Omental fat pad (tissue), 4 donors: ENCODE measurements at places on chromosomes 11 and 22. TPM values are rescaled to one million over a fixed set of nuclear protein-coding genes. Genes with fewer than 3 reads are reported as not detected.

GRCh38 chr22:40965936-40966725 is 15.0 kb downstream of the RBX1 start:
- no peak for DNase-seq

TSGA10IP gene
- not detected for total RNA-seq

RASD2 gene
- total RNA-seq = 0.96 TPM

LGR4 gene
- total RNA-seq = 22.7 TPM

DNA sequence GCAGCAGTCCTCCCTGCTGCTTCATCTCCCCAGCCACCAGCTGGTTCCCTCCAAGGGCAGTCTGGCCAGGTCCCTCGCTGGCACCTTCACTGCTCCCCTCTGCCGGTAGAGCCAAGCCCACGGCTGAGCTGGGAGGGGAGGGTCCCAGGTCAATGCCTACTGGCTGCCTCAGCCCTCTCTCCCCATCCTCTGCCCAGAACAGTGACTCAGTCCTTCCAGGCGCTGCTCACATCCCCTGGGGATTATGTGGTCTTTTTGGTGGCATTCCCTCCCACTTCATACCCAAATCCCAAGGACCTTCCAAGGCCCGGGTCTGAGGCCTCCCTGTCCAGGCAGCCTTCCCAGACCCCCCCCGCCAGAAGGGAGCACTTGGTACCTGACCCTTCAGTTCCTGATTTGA is 44.9 kb downstream of the WNT7B start:
- no peak for DNase-seq

DNA sequence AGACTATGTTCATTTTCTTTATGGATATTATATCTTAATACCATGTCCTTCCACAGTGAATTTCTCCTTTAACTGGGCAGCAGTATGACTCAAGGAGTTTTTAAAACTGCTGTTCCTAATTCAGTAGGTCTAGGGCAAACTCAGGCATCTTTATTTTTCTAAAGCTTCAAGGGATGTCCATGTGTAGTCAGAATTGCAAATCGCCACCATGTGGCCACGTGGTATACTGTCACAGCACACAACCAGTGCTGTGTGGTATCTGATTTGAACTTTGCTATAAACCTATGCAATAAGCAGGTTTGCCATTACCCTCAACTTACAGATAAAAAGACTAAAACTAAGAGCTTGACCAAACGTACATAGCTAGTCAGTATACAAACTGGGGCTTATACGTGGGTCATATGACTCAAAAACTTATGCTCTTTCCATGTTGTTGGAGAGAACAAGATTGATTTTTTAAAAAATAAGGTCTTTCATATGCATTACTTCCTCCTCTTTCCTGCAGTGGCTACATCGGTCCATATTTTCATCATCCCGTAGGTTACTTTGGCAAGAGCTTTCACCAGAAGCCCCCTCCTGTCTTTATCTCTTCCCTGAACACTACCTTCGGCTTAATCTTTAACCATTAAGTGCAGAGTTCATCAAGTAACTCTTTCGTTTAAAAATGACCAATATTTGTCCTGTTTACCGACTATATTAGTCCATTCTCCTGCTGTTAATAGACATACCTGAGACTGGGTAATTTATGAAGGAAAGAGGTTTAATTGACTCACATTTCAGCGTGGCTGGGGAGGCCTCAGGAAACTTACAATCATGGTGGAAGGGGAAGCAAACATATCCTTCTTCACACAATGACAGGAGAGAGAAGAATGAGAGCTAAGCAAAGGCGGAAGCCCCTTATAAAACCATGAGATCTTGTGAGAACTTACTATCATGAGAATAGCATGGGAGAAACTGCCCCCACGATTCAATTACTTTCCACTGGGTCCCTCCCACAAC is 8.0 kb upstream of the HTATIP2 start:
- DNase-seq = no peak

- DNase-seq = no peak
Observed at GRCh38 chr11:31958076-31958735, 132.7 kb upstream of the RCN1 start.

PYGM gene
- 15.8 TPM for total RNA-seq

DNA sequence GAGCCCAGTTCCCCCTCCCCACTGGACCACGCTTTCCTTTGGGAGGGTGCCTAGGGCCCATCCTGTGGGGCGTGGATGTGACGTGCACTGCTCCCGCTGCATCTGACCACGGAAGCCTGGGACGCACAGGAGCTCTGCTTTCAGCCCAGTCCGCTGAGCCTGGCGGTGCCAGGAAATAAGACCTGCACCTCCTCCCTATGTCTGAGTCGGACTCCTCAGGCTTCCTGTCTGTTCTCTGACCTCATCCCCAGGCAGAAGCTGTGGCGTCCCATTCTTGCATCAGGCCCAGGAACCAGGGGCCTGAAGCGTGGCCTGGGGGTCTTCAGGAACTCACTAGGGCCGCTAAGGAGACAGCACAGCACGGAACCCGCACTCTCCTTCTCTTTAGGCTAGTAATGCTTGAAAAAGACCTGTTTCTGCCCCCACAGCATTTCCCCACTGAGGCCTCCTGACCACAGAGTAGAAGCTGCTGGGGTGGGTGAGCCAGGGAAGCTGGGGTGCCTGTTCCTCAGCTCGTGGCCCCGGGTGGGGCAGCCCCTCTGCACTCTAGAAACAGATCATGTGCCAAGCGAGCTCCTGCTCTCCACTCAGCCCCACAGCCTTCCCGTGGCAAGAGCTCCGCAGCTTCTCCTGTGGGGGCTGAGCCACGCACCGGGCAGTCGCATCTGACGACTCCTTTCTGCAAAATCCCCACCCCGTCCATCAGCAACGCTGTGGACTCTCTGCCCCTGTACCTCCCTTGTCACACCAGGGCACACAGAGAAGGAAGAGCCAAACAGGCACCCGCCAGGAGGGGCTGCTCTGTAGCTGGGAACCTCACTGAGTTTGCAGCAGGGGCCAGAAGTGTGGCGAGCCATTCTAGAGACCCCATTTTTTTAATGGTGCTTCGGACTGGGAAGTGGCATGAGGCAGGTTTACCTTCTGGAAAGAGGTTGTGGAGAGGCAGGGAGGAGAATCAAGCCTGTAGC is 22.6 kb downstream of the MOV10L1 start:
- DNase-seq = no peak

- DNase-seq = no peak
Observed at GRCh38 chr11:36729825-36730224, 131.8 kb upstream of the RAG2 start.

OR4D5 gene
- total RNA-seq = not detected

GRCh38 chr11:67027943-67028542 is 5.1 kb downstream of the SYT12 start:
- DNase-seq = no peak

- no peak for DNase-seq
Observed at GRCh38 chr11:74634537-74634936, 42.2 kb downstream of the POLD3 start.

DNA sequence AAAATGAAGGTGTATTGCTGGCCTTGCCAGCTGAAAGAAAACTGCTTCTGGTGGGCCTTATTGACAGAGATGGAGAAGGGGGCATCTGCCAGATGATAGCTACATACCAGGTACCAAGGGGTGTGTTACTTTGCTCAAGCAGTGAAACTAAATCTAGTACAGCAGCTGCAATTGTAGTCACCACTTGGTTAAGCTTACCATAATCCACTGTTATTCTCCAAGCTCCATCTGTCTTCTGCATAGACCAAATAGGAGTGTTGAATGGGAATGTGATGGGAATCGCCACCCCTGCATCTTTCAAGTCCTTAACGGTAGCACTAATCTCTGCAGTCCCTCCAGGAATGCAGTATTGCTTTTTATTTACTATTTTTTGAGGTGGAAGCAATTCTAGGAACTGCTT is 45.8 kb upstream of the LIN7C start:
- DNase-seq = no peak

DNA sequence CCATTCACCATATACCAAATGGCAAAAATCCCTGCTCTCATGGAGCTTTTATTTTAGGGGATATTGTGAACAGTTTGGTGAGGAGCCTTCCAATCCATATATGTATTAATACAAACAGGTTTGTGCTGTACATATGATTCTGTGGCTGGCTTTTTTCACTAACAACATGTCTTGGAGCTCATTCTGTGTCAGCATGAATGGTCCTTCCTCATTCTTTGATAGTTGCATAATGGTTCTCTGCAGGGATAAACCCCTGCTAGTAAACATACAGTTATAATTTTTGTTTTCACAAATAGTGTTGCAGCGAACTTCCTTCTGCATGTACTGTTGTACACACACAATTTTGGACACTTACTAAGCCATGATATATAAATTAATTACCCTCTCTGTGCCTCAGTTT is 8.3 kb downstream of the PRR5L start:
- DNase-seq = no peak

- DNase-seq = no peak
Observed at GRCh38 chr11:120899720-120900119, 124.2 kb upstream of the TBCEL start.

DNA sequence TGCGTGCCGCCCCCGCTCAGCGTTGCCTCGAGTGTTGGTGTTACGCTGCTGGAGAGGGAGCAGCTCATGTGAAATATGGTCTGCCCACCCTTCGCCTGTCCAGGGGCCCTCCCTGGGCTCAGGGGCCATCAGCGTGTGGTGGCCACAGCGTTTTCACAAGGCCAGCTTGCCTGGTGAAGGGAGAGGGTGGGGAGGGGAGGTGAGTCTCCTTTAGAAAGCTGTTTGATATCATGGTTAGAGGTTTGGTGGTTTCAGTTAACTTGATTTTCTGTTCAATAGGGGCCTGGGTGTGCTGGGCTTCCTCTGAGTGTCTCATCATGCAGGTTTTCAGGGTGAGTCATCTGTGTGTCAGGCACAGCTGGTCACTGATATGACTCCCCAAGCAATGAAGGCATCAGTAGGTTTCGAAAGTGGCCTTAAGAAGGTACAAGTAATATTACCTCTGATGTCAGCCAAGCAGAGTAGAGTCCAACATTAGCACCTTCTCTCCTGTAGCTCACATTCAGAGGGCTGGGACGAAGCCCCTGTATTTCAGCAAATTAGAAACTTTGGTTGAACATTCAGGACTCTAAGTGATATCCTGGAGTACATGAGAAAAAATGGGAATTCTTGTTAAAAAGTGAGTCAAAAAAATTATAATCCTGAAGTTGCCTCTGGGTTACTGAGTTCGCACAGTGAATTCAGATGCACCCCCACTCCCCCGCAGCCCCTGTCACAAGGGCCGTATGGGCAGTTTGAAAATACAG is 172.5 kb downstream of the TBC1D22A start:
- DNase-seq = no peak

DNA sequence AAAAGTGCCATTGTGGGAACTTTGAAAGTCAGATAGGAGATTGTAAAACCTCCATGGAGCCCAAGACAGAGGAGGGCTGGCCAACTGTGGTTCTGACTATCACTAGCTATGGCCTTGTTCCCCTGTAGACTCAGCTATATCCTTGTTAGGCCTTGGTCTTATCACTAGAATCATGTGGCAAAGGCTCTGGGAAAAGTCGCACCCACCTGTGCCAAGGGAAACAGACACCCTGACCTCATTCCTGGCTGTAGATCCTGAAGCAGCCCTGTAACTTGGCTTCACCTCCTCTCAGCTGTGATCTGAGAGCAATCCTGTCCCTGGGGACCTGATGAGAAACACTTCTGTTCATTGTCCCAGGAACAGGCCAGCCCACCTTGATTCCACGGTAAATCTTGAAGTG is 566.2 kb downstream of the TMEM135 start:
- DNase-seq = no peak

DNA sequence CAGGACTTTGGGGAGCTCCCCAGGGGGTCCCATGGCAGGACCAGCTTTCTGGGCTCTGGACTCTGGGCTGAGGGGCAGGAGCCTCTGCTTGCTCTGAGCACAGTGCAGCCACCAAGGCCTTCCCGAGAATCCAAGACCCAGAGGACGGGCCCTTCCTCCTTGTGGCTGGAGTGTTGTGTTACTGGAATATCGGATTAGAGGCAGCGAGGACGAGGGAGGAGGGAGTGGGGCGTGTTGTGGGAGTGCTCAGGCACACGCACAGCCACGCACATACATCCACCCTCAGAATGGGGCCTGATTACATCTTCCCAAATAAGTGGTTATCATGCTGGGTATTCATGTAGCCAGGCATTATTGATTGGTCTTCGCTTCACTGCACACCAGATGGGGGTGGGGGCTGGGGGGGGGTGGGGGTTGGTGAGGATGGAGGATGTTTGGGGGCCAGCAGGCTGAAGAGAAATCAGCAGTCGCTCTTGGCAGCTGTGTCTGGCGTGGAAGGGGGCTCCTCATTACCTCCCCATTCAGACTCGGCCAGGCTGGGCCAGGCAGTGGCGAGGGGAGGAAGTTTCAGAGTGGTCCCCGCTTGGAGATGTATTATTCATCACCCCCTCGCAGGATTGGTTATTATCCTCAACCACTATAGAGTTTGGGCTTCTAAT is 120.9 kb downstream of the ST3GAL4 start:
- DNase-seq = no peak

GRCh38 chr11:21410513-21410912 is 741.1 kb downstream of the NELL1 start:
- DNase-seq = no peak

- no peak for DNase-seq
Observed at GRCh38 chr22:47564651-47565434, 802.4 kb downstream of the TBC1D22A start.

- DNase-seq = no peak
Observed at GRCh38 chr11:62017878-62018655, 50.6 kb upstream of the FTH1 start.

ACTN3 gene
- total RNA-seq = not detected

GRCh38 chr11:41403458-41403857 is 56.0 kb downstream of the LRRC4C start:
- DNase-seq = no peak

GRCh38 chr11:67278939-67279588 is 10.0 kb upstream of the ANKRD13D start:
- DNase-seq = no peak

DNA sequence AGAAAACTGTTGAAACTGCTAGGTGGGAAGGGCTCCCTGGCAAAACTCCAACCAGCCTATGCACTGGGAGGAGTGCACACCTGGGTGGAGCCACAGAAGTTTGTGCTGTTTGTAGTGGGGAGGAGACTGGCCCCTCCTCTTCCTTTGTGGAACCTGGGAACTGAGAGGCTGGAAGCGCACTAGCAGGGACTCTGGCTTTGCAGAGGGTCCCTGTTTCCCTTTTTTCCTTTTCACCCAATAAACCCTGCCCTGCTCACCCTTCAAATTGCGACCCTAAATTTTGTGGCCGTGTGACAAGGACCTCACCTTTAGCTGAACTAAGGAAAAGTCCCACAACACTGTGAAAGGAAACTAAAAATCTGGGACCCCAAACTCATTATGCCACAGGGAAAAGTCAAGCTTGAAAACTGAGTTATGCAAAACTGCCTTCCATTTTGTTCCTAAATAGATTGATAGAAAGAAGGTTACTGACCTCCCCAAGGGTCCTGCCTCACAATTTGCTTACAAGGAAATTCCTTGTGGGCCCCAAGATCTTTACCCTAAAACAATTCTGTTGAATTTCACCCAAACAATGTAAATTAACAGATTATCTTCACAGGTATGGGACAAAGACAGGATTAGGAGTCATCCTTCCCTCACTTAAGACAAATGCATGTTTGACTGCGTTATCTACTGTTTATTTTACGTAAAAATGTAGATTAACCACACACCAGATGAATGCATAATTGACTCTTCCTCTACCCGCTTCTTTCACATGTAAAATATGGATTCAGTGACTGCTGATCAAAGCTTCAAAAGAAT is 81.0 kb downstream of the SLC36A4 start:
- DNase-seq = no peak

GAL3ST1 gene
- total RNA-seq = 2.5 TPM

GRCh38 chr11:134915212-134915611 is 503.2 kb upstream of the B3GAT1 start:
- no peak for DNase-seq
